Liver (tissue), 10 donors: ENCODE measurements at places on chromosomes 2 and 18.

DNA sequence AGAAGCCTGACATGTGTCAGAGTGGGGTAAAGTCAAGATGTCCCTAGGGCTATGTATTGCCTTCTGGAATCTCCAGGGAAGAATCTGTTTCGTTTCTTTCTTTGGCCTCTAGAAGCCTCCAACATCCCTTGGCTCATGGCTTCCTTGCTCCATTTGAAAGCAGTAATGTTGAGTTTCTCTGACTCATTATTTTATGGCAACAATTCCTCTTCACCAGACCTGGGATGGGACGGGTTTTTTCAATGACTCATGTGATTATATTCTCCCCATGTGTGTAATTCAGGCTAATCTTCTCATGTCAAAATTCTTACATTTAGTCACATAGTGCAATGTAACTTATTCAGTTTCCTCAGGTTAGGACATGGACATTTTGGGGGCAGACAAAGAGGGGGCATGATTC is 1038.6 kb downstream of the CBLN2 start:
- DNase-seq, result no peak

- no peak for DNase-seq
Observed at GRCh38 chr2:197045115-197045514, 118.6 kb upstream of the PGAP1 start.

DNA sequence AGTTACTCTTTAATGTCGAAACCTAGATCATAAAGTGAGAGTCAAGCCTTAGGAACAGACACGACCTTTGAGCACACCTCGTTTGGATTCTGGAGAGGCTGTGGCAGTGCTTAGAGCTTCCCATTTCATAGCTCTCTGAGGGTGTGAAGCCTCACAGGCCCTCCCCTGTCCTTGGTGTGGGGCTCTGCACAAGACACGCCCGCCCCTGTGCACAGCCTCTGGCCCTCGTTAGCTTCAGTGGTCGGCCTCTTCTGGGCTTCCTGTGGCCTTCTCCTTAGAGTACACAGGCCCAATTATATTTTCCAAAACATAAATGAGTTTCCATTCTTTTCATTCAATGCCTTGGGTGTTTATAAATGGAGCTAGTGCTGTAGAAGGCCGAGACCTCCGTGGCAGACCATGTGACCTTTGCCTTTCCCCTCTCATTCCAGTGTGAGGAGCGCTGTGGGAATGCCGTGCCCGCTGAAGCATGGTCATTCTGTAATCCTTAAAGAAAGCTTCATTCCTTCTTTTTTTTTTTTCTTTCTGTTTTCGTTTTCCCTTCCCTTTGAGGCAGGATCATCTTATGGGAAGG is 208.6 kb downstream of the DCDC2C start:
- no peak for DNase-seq

DNA sequence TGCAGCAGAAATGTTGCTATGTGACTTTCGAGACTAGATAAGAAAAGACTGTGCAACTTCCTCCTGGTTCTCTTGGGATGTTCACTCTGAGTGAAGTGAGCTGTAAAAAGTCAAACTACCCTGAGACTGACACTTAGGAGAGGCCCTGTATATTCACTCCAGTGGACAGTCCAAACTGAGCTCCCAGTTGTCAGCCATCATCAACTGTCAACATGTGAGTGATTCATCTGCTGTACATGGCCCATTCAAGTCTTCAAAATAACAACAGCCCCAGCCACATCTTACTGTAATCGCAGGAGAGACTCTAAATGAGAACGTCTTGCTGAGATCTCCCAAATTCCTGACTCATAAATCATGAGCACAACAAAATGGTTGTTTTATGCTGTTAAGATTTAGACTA is 8.5 kb upstream of the UNC80 start:
- no peak for DNase-seq
